ENCODE measurements at places on chromosomes 2 and 18.

- no peak for DNase-seq
These were observed 436.4 kb downstream of the ZNF521 start for GRCh38 chr18:24915547-24915946.

- DNase-seq = no peak
These were observed 28.9 kb downstream of the SERTAD2 start for GRCh38 chr2:64624862-64625261.

- DNase-seq = no peak
These were observed 2.8 kb upstream of the CLIP4 start for GRCh38 chr2:29112379-29112778.

- no peak for DNase-seq
These were observed 101.8 kb upstream of the HDAC4 start for GRCh38 chr2:239502430-239503186.

- no peak for DNase-seq
These were observed 65.4 kb downstream of the TRIP12 start for GRCh38 chr2:229856413-229856812.

DNA sequence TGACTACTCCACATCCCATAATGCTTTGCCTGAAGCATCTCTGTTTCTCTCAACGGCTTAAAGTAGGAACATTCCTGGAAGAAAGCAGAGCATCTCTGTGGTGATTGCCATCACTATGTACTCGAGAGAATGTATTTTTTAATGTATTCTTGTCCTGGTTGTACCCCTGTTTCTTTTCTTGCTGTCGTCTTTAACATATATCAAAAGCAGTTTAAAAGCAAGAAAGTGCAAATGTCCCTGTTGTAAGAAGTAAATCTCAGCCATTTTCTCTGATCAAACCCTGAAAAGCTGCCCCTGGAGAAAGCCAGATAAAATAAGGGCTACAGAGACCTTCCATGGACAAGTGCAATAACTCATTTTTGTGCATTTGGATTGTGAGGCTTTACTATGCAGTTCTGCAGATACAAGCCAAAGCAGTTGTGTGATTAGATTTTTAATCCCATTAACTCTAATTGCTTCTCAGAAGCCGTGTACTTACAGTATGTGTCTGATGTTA, 70.8 kb downstream of the XIRP2 start:
- DNase-seq = no peak

DNA sequence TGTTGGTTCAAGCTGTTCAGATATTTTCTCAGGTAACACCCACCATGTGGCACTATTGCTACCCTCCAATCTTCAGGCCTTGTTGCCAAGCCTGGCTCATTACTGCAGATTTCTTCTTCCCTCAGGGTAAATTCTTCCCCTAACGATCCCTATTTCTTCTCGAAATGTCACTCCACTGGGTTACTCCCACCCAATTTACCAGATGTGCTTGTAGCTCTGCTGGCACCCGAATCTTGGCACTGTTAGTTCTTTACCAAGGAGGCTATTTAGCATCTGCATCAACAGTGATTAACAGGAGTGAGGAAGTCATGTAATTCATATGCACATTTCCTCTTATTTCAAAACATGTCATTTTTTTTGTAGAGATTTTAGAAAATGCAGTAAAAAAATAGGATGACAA, 217.1 kb upstream of the CYRIA start:
- no peak for DNase-seq

- no peak for DNase-seq
These were observed 42.7 kb upstream of the ODC1 start for GRCh38 chr2:10490806-10491291.

DNA sequence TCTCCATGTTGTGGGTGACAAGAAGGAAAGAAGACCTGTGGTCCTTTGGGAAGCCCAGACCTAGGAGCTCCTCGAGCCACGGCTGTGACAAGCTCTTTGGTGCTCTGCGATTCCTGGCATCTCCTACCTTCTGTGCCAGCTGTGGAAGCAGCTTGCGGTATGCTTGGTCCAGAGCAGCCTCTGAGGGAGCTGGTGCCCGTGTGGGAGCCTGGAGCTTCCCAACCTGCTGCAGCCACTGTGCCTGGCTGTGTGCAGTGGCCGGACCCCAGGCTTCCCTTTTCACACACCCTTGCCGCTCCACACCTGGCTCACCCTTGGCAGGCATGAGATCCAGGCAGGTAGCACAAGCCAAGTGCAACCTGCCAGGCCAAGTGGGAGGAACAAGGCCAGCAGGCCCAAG, 1328.6 kb upstream of the SLC39A10 start:
- DNase-seq = no peak

DNA sequence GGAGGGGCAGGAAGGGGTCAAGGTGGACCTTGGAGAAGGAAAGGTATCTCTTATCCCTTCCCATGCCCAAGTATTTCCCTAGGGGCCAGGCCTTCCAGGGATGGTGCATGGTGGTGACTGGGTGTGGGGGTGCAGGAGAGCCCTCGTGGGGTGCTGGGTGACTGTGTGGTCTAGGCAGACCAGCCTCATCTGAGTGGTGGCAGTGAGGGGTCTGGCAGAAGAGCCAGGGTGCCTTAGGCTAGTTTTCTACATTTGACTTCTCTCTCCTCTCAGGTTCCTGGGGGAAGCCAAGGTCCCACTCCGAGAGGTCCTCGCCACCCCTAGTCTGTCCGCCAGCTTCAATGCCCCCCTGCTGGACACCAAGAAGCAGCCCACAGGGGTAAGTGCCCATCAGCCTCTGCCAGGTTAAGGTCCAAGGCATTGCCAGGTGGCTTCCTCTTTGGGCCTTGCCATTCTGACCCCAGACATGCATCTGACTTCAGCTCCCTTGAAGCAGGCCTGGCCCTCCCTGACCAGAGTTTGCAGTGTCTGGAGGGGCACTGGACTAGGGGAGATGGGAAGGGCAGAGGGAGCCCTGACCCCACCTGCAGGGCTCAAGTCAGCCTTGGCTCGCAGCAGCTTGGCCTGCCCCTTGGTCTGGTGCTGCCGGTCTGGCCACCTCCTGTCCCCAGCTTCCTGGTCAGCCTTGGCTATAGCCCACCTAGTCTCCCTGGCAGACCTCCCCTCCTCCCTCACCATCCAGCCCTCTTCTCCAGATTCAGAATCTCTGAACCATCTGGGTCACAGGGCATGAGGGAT, 49.8 kb downstream of the DYSF start:
- DNase-seq = no peak

- DNase-seq = no peak
These were observed 240.8 kb upstream of the RGPD4 start for GRCh38 chr2:107585851-107586250.

GRCh38 chr2:149601141-149601796, 13.7 kb upstream of the MMADHC start:
- DNase-seq = no peak

DNA sequence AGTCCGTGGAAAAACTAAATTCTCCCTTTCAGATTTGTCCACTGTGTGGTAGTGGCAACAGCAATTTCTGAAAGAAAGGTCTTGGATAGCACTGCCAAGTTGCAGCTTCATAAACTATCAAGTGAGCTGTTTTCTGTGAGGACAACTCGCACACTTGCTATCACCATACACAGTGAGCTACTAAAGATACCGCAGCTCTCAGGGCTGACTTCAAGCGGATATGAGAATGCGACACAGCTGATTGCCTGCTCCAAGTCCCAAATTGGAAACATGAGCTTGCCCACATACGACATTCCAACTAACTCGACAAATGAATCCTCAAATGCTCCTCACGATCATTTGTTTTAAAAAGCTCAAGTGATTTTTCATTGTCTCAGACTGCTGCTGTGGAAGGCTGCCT, 46.2 kb downstream of the E2F6 start:
- no peak for DNase-seq

DNA sequence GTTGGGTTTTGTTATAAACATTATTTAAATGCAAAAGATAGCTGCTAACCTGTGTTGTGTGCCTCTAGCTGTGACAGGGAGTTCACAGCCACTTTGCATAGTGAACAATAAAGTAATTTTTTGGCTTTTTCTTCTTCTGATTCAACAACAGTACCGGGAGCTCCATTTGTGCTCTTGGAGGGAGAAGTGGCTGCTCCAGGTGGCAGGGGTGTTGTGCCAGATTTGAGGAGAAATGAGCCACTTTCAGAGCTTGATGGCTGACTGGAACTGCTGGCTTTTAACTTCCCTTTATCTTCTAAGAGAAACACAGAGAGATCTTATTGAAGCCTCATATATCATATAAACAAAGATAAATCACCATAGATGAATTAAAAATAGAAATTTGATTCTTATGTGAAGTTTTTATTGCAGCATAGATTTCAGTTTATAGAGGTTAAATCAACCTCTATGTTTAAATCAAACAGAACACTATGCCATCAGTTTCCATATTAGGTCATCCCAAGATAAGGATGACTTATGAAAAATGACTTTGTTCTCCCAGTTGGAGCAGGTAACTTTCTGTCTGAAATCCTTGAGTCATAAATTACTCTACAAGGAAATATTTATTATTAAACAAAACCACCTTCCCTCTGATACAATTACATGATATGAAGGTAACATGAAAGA, 182.0 kb upstream of the SESTD1 start:
- DNase-seq = no peak

GRCh38 chr2:164745012-164745797, 96.4 kb downstream of the COBLL1 start:
- DNase-seq = no peak

DNA sequence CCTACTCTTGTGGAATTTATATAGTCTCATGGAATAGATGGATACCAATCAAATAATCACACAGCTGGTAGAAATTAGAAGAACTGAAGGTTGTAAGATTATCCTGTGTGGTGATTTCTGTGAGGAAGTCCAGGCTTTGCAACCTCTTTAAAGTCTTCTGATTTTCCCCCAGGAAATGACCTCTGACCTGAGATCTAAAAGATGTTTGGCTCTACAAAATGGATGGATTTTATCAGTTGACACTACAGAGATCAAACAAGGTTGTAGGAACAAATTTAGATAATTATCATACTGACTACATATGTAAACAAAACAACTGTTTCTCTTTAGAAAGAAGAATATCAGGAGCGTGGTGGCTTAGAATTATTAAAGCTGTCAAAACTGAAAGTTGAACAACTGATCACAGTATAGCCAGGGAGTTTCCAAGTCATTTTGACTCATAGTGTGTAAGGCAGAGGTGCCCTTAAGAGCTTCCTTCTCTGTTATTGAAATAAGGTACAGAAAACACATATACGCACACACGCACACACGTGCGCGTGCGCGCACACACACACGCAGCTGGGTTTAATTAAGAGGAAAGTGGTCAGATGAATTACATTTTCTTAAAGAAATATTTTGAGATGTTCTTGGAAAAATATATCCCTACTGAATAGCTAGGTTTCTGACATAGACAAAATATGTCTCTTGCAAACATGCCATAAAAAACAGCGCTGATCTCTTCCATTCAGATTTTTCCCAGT, 35.5 kb upstream of the PELI1 start:
- no peak for DNase-seq

- no peak for DNase-seq
These were observed 21.3 kb upstream of the CD28 start for GRCh38 chr2:203685081-203685621.

DNA sequence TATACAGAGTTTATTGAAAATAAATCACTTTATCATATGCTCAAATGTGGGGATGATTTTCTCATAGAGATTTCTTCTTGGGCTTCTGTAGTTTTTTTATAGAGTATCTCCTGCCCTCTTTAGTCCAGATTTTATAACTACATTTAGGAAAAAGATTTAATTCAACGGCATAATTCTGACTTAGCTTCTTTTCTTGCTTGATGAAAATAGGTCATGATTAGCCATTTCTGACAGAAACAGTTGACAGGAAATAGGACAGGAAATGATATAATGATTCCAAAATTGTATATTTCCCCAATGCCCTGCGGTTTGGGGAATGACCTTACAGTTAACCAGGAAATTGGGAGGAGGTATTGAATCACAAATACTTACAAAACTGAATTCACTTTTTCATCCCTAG, 1531.9 kb upstream of the ACVR2A start:
- DNase-seq = no peak

GRCh38 chr18:48254077-48254602, 155.0 kb downstream of the ZBTB7C start:
- DNase-seq = no peak

DNA sequence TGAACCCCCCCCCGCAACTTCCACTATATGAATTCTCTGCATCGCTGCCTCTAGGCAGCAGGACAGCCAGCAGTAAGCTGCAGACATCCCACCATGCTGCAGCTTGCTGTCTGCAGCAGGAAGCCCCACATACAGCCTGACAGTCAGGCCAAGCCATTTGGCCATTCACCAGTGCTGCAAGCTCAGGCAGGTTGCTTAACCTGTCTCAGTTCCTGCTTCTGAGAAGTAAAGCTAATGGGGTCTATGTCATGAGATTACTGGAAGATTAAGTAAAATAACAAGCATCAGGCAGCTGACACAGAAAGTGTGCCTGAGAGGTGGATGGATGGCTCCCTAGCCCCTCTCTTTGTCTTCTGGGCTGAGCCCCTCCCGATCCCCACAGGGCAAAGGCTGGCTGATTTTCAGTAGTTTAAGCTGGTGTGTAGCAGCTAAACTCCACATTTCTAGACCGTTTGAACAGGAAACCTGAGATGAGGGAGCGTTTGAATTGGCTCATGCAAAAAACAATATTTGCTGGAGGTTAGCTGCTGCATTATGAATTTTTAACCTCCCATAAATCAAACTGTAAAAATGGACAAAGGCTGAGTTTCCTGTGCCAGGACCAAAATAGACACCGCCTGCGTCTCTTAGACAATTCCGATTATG, 193.8 kb upstream of the ARL4C start:
- no peak for DNase-seq

DNA sequence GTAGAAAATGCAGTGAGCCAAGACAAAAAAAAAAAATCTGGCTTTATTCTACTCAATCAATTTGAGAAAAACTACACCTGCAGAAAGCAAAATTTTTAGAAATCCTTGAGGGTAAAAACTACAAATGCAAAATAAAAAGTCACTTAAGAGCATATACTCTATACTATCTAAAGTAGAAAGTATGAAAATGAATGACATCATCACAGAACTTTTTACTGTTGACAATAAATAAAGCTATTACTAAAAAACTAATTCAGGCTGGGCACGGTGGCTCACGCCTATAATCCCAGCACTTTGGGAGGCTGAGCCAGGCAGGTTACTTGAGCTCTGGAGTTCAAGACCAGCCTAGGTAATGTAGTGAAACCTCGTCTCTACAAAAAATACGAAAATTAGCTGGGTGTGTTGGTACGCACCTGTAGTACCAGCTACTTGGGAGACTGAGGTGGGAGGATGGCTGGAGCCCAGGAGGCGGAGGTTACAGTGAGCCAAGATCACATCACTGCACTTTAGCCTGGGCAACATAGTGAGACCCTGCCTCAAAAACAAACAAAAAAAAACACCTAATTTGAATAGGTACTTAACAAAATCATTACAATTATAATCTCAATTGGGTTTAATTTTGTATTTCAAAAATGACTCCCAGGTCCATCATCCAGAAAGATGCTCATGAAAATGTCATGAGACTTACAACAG, 7.6 kb downstream of the NFU1 start:
- no peak for DNase-seq

DNA sequence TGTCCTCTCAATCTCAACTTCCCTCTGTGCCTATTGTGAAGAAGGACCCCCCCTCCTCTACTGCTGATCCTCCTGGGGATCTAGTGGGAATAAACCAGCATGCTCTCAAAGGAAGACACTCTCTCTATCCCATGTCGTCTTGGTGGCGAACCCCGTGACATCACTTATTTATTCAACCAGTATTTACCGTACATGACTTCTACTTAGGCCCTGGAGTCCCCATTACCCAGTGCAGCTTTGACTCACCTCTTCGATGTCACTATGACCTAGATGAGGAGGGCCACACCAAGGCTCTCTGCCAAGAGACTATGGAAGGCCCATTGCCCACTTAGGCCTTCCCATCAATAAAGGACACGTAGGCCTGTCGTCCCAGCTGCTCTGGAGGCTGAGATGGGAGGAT, 16.7 kb downstream of the ASPRV1 start:
- DNase-seq = no peak

GRCh38 chr2:189253836-189254235, 74.3 kb upstream of the COL5A2 start:
- no peak for DNase-seq

All from activated T-helper 1 cell treated with anti-CD3 and anti-CD28 coated beads, Interleukin-2, amount 50 U/mL, for 16 hours (primary cell).